Activated CD8-positive, alpha-beta T cell treated with anti-CD3 and anti-CD28 coated beads for 36 hours (primary cell): ENCODE measurements at places on chromosomes 1 and 21. TPM values are rescaled to one million over a fixed set of nuclear protein-coding genes. Genes with fewer than 3 reads are reported as not detected.

Gene PLA2G5
- not detected for total RNA-seq

Gene DOP1B
- 15.2 TPM for total RNA-seq

Gene GRIK1
- total RNA-seq = not detected

Gene HTR6
- total RNA-seq = not detected

Gene FCAMR
- not detected for total RNA-seq

Gene FAM131C
- 0.70 TPM for total RNA-seq

Gene NES
- total RNA-seq = not detected

Gene GPR153
- 0.34 TPM for total RNA-seq

Gene CD34
- 0.05 TPM for total RNA-seq

Gene IFI44L
- total RNA-seq = 22.4 TPM

Gene MMP23B
- 3.3 TPM for total RNA-seq

Gene STYXL2
- not detected for total RNA-seq

- H3K4me1 ChIP-seq = peaks cover 11% of the 10 kb centered on the region
- H3K4me3 ChIP-seq = no peak overlapping the region
Measured at GRCh38 chr1:183033205-183033604, 10.0 kb downstream of the LAMC1 start.

DNA sequence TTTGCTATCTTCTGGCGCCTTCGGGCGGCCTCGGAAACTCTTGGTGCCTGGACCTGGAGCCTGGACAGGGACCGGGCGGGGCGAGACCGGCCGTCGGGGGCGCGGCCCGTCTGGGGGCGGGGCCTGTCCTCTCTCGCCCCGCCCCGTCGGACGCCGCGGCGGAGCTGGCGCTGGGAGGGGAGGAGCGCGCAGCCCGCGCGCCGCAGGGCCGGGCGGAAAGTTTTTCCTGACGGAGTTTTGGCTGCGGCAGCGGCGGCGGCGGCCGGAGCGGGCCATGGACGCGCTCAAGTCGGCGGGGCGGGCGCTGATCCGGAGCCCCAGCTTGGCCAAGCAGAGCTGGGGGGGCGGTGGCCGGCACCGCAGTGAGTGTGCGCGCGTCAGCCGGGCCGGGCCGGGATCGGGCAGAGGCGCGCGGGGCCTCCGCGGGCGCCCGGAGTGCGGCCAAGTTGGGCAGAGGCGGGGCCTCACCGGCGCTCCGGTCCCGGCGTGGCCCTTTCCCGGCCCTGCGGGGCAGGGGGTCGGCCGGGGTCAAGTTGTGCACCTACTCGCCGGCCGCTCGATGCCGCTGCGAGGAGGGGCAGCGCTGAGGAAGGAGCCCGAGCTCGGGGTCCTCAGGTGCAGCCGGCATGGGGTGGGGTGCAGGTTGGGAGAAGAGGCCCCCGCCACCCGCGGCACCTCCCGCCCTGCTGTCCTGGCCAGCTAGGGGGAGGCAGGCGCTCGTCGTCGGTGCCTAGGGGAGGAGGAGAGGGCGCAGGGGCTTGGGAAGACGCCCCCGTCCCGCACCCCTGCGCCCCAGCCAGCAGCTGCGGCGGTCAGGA lies at the start of gene LDLRAP1:
TSS of gene LDLRAP1 (plus strand) at position 182 of the 818 bp plus-strand sequence. CDS start at position 275, 93 bp downstream.
- no peaks in the 10 kb centered on the region for H3K27me3 ChIP-seq
- peak within 1 kb of the TSS; percentile 75 for H3K27ac ChIP-seq
- no peaks in the 10 kb centered on the region for H3K36me3 ChIP-seq

GRCh38 chr1:244163861-244164510 lies 112.9 kb downstream of the ZBTB18 start:
- no peak overlapping the region for H3K27ac ChIP-seq
- H3K4me3 ChIP-seq = no peak overlapping the region
- no peak for DNase-seq
- H3K36me3 ChIP-seq = no peaks in the 10 kb centered on the region

DNA sequence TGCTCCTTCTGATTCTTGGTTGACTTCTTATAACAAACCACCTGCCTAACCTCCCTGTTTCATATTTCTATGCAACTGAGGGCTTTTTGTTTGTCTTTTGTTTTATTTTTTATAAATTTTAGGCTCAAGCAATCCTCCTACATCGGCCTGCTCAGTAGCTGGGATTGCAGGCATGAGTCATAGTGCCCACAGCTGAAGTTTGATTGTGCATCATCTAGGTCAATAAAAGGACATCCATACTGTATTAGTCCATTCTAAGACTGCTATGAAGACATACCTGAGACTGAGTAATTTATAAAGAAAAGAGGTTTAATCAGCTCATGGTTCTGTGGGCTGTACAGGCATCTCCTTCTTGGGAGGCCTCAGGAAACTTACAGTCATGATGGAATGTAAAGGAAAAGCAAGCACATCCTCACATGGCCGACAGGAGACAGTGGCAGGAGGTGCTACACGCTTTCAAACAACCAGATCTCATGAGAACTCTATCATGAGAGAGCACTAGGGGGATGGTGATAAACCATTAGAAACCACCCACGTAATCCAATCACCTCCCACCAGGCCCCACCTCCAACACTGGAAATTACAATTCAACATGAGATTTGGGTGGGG lies 285.0 kb downstream of the SIPA1L2 start:
- no peaks in the 10 kb centered on the region for H3K36me3 ChIP-seq
- no peak overlapping the region for H3K27ac ChIP-seq
- peaks cover 15% of the 10 kb centered on the region for H3K27me3 ChIP-seq
- no peaks in the 10 kb centered on the region for H3K4me1 ChIP-seq
- no peak overlapping the region for H3K4me3 ChIP-seq
- DNase-seq = no peak

GRCh38 chr1:18858070-18858688 lies 1.3 kb downstream of the TAS1R2 start:
- H3K27ac ChIP-seq = no peak overlapping the region
- DNase-seq = no peak
- no peaks in the 10 kb centered on the region for H3K36me3 ChIP-seq

GRCh38 chr1:58765006-58765405 lies 18.8 kb downstream of the JUN start:
- H3K36me3 ChIP-seq = no peaks in the 10 kb centered on the region
- H3K27ac ChIP-seq = no peak overlapping the region
- H3K27me3 ChIP-seq = no peaks in the 10 kb centered on the region
- no peaks in the 10 kb centered on the region for H3K4me1 ChIP-seq
- no peak for DNase-seq

GRCh38 chr1:914891-915280 lies 8.8 kb upstream of the SAMD11 start:
- no peak overlapping the region for H3K4me3 ChIP-seq
- DNase-seq = no peak
- H3K27ac ChIP-seq = no peak overlapping the region
- H3K4me1 ChIP-seq = no peaks in the 10 kb centered on the region

- peak overlapping the region; percentile 99 for H3K27ac ChIP-seq
- peaks cover 55% of the 10 kb centered on the region for H3K36me3 ChIP-seq
- peak; percentile 24 for DNase-seq
- no peaks in the 10 kb centered on the region for H3K27me3 ChIP-seq
- H3K4me1 ChIP-seq = peaks cover 56% of the 10 kb centered on the region
Measured at GRCh38 chr1:12615865-12616708, 1.9 kb downstream of the DHRS3 start.

DNA sequence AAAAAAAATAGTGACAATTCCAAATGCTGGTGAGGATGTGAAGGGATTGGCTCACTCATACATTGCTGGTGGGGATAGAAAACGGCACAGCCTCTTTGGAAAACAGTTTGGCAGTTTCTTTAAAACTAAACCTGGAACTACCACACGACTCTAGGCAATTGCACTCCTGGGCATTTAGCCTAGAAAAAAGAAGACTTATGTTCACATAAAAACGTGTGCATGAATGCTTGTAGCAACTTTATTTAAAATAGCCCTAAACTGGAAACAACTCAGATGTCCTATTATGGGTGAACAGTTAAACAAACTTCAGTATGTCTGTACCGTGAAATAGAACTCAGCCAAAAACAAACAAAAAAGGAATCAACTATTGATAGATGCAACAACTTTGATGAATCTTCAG lies 9.4 kb upstream of the TMEM9 start:
- no peak overlapping the region for H3K27ac ChIP-seq
- H3K4me3 ChIP-seq = no peak overlapping the region
- H3K36me3 ChIP-seq = no peaks in the 10 kb centered on the region
- no peak for DNase-seq
- peaks cover 8% of the 10 kb centered on the region for H3K27me3 ChIP-seq

DNA sequence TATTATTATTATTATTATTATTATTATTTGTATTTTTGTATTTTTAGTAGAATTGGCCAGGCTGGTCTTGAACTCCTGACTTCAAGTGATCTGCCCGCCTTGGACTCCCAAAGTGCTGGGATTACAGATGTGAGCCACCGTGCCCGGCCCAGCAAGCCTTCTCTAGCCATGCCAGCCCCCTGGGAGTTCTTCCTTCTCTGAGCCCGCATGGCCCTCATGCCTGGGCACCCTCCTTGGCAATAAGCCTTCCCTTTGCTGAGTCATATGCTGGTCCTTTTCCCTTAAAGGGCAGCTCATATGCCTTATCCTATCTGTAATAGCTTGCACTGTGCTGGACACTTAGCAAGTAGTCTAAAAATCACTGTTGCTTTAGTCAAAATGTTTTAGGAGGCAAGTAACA lies 8.5 kb upstream of the NBL1 start:
- no peaks in the 10 kb centered on the region for H3K36me3 ChIP-seq
- no peak overlapping the region for H3K27ac ChIP-seq
- H3K27me3 ChIP-seq = no peaks in the 10 kb centered on the region
- H3K4me3 ChIP-seq = no peak overlapping the region
- DNase-seq = no peak

DNA sequence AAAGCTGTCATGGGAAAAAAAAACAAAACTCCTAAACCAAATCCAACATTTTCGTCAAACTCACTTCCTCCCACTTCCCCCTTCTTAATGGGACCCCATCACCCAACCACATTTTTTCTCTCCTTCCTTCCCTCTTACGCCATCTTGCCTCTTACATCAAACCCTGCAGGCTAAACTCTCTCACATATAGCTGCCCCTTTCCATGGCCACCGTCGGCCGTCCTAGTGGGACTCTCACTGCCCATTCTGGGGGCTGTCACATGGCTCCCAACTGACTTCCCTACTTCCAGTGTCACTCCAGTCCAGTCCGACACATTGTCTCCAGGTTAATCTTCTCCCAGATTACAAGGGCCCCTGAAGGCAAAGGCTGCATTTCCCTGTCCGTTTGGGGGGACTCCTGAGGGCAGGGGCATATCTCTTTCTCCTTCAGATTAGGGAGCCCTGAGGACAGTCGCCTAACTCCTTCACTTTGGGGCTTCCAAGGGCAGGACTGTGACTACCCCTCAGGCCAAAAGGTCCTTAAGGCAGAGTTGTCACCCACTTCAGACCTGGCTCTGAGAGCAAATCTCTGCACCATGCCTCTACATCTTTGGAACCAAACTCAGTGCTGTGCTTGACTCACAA lies 658 bp downstream of the UBXN11 start:
- H3K36me3 ChIP-seq = peaks cover 2% of the 10 kb centered on the region
- peaks cover 22% of the 10 kb centered on the region for H3K4me1 ChIP-seq
- peak overlapping the region; percentile 86 for H3K4me3 ChIP-seq
- peak overlapping the region; percentile 88 for H3K27ac ChIP-seq
- DNase-seq = no peak

- no peak overlapping the region for H3K27ac ChIP-seq
- H3K4me1 ChIP-seq = no peaks in the 10 kb centered on the region
- no peak for DNase-seq
- H3K4me3 ChIP-seq = no peak overlapping the region
Measured at GRCh38 chr1:24293392-24294227, 25.5 kb upstream of the GRHL3 start.

- H3K4me3 ChIP-seq = no peak overlapping the region
- H3K36me3 ChIP-seq = no peaks in the 10 kb centered on the region
- DNase-seq = no peak
Measured at GRCh38 chr1:199353906-199354305, 673.6 kb upstream of the NR5A2 start.

- peak; percentile 3 for DNase-seq
- no peaks in the 10 kb centered on the region for H3K27me3 ChIP-seq
- H3K4me3 ChIP-seq = no peak overlapping the region
- H3K4me1 ChIP-seq = peaks cover 3% of the 10 kb centered on the region
- no peak overlapping the region for H3K27ac ChIP-seq
Measured at GRCh38 chr1:222387007-222387814, 160.7 kb downstream of the HHIPL2 start.

- H3K4me1 ChIP-seq = peaks cover 53% of the 10 kb centered on the region
- peaks cover 29% of the 10 kb centered on the region for H3K36me3 ChIP-seq
- H3K27me3 ChIP-seq = no peaks in the 10 kb centered on the region
- peak; percentile 86 for DNase-seq
- peak overlapping the region; percentile 98 for H3K27ac ChIP-seq
Measured at GRCh38 chr1:234599617-234600417, 10.2 kb downstream of the IRF2BP2 start.

- peak; percentile 27 for DNase-seq
- H3K27ac ChIP-seq = peak overlapping the region; percentile 82
- H3K27me3 ChIP-seq = peaks cover 15% of the 10 kb centered on the region
- H3K36me3 ChIP-seq = no peaks in the 10 kb centered on the region
- peaks cover 30% of the 10 kb centered on the region for H3K4me1 ChIP-seq
- H3K4me3 ChIP-seq = peak overlapping the region; percentile 64
Measured at GRCh38 chr21:45974073-45975019, 7.2 kb upstream of the COL6A1 start.

DNA sequence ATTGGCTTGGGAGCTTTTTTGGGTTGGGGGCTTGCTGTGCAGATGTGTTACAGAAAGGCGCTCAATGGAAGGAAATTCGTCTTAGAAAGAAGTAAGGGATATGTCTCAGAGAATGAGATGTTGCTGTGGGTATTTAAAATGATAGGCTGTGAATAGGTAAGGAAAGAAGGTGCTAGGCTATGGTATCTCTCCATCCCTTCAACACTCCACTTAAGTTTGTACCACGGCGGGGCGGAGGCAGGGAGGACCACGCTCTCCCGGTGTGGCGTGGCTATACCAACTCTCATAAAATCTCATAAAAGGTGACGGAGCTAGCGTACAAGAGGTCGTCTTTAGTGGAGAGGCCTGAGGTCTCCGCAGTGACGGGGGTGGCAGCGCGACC lies 305 bp upstream of the RPS6KC1 start:
- DNase-seq = no peak
- peak overlapping the region; percentile 91 for H3K27ac ChIP-seq
- peaks cover 7% of the 10 kb centered on the region for H3K36me3 ChIP-seq
- peaks cover 23% of the 10 kb centered on the region for H3K4me1 ChIP-seq
- peaks cover 11% of the 10 kb centered on the region for H3K27me3 ChIP-seq
- peak overlapping the region; percentile 81 for H3K4me3 ChIP-seq

DNA sequence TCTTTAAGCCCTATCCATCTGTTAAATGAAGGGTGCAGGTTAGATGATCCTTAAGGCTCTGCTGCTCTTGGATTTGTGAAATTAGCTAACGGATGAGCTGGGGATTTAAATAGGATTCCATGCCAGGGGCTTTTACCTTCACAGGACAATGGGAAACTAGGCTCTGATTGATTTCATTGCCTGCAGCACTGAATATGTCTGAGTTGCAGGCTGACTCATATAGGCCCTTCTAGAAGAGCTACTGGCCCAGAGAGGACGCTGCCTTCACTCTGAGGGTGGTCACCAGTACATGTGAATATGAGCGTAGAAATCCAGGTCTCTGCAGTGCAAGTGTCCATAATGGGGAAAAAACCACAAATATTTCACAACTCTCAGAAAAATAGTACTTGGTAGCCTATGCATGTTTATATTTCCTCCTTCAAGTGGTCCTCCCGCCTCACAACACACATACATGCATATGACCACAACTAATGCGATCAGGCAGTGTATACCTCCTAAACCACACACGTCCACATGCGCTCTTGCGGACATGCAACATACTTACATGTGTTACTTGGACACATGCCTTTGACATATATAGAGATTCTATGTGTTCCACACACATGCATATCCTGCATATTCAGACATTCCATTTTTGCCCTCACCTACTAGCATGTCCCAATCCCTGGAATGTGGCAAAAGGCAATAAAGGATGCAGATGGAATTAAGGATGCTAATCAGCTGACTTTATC lies 233.8 kb upstream of the JUN start:
- no peaks in the 10 kb centered on the region for H3K27me3 ChIP-seq
- peaks cover 5% of the 10 kb centered on the region for H3K36me3 ChIP-seq
- no peak for DNase-seq
- H3K4me1 ChIP-seq = peaks cover 30% of the 10 kb centered on the region
